NCI-H1092 (cell line): ENCODE measurements at places on chromosomes 4 and X.

- DNase-seq, result no peak
Observed at GRCh38 chr4:15992167-15992485, 29.2 kb upstream of the FGFBP2 start.

DNA sequence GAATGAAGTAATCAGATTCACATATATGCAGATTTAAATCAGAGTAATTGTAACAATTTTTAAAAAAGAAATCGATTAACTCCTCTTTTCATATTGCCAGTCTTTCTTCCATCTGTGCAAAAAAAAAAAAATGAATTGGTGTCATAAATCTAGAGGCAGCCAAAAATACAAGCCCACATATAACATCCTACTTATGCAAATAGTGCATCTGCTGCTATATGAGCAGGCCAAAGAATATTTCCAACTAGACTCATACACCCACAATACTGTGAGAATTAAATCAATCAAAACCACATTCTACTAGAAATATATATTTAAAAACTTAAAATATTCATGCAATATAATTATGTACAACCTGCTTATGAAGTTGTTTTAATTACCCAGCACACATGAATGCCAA is 298.1 kb upstream of the TRAM1L1 start:
- DNase-seq, result no peak

- no peak for DNase-seq
Observed at GRCh38 chr4:142683997-142684396, 162.1 kb downstream of the INPP4B start.

DNA sequence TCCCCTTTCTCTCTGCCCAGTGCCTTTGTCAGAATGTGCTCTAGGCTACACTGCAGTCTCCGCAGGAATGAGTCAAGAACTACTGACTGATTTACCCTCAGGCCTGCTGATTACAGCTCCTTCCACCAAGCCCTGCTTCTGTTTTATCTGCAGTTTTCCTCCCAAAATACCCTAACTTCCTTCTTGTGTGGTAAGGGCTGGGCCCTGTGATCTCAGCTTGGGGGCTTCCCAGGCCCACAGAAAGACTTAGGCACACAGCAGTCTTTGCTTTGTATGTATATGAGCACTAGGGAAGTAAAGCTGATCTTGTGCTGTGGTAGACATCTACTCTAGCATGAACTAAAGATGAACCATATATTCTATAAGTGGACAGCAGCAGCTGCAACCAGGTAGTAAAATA is 18.8 kb downstream of the PAK3 start:
- no peak for DNase-seq

DNA sequence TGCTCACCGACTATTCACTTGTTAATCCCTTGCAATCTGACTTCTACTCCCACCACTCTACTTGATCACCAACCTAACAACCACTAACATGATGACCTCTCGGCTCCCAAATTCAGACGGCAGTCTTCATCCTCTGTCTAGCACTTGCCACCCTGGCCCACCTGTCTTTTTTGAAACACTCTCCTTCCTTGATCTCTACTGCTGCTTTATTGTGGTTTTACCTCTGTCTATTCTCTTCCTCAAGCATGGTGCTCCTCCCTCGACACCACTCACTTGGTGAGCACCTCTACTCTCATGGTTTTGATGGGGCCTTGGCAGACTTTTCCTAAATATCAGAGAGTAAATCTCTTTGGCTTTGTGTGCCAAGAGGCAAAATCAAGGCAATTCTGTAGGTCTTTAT is 21.7 kb upstream of the CXCR3 start:
- DNase-seq, result no peak

GRCh38 chr4:150145090-150145945 is 67.1 kb downstream of the DCLK2 start:
- DNase-seq, result no peak
